ENCODE measurements at places on chromosomes 12 and 14.

- DNase-seq: no peak
Observed at GRCh38 chr14:75875958-75876357, 105.8 kb downstream of the TGFB3 start.

- DNase-seq: no peak
Observed at GRCh38 chr12:29863665-29864064, 79.9 kb upstream of the TMTC1 start.

- no peak for DNase-seq
Observed at GRCh38 chr14:93543766-93544165, 113.0 kb downstream of the UNC79 start.

GRCh38 chr14:97788364-97788763 lies 991.2 kb downstream of the VRK1 start:
- DNase-seq: no peak

DNA sequence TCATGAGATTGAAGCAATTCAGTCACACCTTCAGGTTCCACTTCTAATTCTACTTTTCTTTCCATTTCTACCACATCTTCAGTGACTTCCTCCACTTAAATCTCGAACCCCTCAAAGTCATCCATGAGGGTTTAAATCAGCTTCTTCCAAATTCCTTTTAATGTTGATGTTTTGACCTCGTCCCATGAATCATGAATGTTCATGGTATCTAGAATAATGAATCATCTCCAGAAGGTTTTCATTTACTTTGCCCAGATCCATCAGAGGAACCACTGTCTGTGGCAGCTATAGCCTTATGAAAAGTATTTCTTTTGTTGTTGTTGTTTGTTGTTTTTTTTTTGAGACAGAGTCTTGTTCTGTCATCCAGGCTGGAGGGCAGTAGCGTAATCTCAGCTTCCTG lies 7.6 kb downstream of the RXYLT1 start:
- DNase-seq: no peak

Data from activated T-cell treated with anti-CD3 and anti-CD28 coated beads for 24 hours (primary cell).